NCI-H2227 treated with DMSO at 0.1 percent for 48 hours (cell line): ENCODE measurements at places on chromosomes 7 and 10.

DNA sequence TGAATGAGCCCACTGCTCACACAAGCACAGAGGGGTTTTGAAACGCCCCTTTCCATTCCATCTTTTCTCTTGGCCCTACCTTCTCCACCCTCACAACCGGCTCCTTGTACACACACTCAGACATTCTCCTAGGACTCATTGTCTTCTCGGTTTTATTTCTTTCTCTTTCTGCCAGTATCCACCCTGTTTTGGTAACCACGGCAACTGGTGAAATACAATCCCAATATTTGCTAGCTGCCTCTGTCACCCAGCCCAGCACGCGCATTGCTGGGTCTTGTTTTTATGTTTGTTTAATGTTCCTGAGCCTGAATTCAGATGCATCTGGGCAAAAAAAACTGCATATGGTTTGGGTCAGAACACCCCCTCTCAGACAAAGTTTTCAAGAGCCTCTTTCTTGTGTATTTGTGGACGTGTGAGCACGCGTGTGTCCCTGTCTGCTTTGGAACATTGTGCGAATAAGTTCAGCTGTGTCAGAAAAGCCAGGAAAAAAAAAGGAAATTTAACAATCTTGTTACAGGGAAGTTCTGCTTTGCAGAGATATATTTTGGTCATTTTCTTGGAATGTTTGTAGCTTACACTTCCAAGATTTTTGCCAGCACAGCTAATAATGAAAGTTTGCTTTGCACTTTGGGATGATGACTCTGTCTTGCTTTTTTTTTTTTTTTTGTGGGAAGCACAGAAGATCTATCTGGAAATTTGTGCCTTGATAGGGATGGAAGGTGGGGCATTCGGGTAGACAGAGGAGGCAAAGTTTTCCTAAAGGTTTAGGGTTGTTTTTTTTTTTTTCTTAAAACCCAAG, 225.9 kb downstream of the TRIL start:
- no peak for DNase-seq

DNA sequence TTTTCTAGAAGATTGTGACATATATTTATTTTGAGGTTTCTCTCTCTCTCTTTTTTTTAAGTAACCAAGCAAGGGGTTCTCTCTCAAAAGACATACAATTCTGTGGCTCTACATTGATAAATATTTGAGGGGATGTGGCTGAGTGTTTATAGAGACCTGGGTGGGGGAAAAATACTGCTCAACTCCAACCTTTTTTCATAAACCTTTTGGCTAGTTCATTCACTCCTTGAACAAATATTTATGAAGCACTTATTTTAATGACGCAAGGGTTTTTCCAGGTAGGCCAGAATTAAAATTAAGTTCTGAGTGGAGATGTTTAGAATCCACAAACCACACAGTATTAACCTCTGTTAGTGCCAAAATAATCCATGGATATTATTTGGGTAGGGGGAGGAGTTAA, 100.2 kb downstream of the PTPRE start:
- no peak for DNase-seq

- DNase-seq: no peak
Measured at GRCh38 chr10:32103721-32104120, 47.5 kb upstream of the KIF5B start.

DNA sequence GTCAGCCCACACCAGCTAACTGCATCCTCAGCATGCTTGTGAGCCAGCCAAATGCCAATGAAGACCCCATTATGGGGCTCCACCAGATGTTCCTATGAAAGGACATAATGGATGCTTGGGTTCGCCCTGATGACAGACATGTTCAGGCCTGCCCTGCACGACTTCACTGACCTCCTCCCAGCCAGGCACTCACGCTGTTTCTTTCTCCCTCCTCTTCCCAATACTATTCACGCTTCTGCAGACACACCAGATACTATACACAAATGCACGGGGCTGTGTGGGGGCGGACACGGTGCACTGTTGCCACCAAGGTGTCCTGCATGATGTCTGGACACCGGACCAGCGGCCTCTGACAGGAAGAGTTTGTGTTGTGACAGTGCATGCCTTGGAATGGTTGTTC, 284.2 kb downstream of the PRPF18 start:
- DNase-seq: peak; percentile 15

DNA sequence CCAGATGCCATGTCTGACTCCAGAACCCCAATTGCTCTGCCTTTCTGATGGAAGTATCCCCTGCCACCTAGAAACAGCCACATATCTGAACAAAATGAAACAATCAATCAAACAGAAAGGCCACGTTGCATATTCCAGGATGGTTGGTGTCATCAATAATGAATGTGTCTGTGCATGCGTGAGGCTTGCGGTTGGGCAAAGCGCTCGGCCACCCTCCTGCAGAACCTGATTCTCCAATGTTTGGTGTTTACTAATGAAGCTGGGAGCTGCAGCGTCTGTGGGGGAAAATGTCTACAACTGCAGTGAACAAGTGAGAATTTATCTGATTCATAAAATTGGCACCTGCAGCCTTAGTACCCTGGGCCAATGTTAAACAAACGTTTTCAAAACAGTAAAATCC, 121.2 kb upstream of the ADARB2 start:
- no peak for DNase-seq
